ENCODE measurements at places on chromosomes 5 and 9.

DNA sequence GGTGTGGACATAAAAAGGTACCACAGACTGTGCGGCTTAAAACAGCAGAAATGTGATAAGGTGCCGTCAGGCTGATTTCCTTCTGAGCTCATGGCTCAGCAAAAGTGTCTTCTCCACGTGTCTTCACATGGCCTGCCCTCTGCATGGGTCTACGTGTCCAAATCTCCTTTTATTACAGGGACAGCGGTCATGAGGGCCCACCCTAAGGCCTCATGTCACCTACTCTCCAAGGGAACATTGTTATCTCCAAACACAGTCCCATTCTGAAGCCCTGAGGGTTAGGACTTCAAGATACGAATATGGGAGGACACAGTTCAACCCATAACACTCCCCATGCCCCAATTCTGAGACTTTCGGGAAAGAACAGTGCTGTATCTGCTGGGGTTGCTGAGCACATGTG is 35.2 kb downstream of the COL23A1 start:
- DNase-seq, result no peak

DNA sequence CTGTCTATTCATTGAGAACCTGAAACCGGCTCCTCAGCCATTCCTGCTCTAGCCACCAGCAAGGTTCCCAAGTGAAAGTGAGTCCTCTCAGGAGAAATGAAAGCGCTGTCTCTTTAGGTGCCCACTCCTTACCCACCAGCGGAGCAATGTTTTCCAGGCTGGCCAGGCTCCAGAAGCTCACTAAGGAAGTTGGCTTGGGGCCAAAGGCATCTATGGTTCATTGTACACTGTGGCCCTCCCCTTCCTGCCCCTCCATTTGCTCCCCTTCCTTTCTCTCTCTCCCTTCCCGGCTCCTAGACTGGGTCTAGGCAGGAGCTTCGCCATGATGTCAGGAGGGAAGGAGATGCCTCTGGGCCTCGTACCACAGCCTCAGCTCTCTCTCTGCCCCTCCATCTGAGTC is 1.1 kb upstream of the GABRP start:
- DNase-seq, result no peak

GRCh38 chr5:13567819-13568218 is 376.7 kb downstream of the DNAH5 start:
- DNase-seq, result peak; percentile 17

DNA sequence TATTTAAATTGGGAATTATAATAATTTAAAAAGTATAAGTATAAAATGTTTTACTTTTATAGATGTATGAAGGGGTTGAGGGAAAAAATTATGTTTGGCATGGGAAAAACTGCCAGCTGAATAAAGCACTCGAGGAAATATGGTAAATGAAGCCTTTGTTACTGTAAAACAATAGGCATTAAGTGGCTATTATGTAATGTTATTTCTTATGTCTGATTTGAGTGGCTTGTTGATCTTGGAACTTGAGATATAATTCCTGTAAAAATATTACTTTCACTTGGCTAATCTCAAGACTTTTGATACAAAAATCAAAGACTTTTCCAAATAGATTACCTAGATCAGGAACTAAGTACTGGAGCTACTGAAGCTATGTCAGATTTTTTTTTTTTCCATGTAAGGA is 182.9 kb downstream of the CD180 start:
- DNase-seq, result no peak

DNA sequence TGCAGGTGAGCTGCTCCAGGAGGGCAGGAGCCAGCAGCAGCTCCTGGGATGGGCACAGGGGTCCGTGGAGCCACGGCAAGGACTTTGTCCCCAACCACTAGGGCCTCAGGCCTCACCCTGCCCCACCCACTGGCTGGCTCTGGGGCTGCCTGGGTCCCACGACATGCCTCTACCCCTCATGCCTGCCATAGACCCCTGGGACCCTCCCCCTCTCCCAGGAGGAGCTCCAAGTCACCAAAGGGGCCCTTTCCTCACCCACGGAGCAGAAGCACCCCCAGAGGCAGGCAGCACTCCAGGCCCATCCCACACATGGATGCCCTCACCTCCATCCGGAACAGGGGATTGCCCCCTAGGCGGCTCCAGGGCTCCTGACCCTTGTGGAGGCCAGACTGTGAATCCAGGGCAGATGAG is 6.5 kb downstream of the ABCA2 start:
- DNase-seq, result no peak

DNA sequence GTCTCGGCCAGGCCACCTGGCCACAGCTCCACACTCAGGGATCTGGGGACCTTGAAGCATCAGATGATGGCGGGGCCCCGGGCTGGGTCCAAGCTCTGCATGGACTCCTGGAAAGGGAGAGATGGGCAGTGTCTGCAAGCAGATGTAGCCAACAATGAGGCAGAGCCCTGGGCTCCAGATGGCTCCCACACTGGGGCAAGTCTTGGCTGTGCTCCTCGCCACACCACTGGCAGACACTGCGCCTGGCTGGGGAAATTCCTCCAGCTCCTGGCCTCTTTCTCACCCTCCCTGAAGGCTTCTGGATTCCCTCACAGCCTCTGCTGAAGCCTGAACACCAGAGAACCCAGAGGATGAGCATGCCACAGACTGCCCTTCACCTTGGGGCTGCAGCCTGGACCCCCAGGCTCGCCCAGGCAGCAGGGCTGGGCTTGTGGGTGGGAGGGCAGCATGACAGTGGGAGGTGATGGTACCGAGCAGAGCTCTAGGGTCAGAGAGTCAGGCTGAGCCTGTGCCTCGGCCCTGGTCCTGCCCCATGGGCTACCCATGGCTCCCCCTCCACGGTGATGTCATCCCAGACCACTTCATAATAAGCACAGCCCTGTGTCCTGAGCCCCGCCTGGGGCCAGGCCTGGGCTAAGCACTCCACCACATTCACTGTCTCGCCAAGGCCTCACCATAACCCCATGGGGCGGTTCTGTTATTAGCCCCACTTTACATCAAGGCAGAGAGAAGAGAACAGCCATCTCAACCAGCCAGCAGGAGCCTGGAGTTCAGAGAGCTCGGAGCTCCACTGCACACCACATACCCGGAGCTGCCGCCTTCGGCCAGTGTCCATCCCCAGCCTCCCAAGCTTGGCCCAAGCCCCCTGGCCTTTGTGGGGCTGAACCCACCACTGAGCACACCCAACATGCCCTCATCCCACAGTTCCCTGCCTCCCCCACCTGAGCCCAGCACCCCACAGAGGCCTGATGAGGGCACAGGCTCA is 62.2 kb upstream of the ADAMTS2 start:
- peak; percentile 48 for DNase-seq

GRCh38 chr9:76194896-76195295 is 199.3 kb downstream of the RFK start:
- DNase-seq, result no peak

DNA sequence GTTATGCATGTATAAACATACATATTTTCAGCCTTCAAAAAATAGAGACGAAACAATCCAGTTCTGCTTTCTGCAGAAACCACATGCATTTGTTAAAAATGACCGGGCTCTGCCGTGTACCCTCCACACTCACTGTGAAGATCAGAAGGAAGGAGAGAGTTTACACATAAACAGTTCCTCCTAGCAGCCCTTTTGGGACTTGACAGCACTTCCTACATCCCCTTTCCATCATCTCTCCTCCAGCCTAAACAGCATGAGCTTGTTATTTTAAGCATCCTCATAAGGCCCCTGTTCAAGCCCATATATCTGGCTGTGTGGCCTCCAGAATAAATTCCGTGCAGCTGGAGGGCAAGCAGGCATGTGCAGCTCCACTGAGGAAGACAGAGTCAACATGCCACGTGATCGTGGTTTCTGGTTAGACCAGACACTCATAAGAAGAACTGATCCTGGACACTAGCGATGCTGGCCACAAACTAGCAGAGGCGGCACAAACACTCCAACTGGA is 42.2 kb downstream of the NIPAL4 start:
- DNase-seq, result no peak

DNA sequence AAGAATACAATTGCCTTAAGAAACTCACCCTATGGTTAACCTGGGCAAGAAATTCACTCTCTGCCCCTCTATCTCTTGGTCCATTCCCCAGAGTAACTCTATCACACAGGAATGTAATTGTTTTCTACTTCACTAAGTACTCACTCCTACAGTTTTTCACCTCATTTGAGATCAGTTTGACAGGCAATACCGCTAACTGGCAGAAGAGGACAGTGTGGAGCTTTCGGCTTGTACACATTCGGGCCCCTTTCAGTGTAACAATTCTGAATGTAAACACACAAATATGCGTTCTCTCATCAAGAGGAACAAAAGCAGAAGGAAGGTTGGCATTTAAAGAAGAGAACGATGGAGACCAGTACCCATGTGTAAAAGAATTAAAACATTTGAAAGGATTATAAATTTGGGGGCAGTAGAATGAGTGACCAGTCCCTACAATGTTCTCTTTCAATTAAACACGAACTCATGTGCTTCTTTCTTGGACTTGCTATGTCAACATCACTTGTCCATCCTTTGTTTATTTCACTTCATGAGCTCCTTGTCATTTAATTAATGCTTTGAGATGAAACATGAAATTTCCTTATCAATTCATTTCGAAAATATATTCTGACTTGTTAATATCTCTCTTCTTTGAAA is 188.5 kb upstream of the GRAMD2B start:
- DNase-seq, result peak; percentile 3

DNA sequence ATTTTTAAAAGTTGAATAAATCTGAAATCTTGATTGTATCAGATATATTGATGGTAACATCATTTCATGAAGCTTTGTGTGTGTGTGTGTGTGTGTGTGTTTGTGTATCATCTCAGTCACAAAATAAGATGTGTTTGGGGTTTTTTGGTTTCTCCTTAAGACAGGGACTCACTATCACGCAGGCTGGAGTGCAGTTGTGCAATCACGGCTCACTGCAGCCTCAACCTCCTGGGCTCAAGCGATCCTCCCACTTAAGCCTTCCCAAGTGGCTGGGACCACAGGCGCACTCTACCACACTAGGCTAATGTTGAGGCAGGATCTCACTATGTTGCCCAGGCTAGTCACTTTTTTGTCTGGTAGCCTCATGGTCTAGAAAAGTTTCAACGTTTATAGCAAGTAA is 83.4 kb upstream of the DMRT1 start:
- no peak for DNase-seq

DNA sequence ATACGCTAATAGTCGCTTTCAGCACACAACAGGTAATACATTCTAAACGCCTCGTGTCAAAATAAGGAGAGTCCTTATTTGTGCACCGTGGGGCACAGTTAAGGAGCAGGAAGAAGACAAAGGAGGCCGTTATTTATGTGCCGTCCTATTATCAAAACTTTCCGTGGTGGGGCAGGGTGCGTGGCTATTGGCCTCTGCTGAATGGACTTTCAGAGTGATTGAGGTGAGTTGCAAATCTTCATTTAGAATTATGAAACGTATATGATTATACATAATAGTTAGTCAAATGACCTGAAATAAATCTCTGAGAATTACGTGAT is 833 bp downstream of the C5orf24 start:
- peak; percentile 30 for DNase-seq

DNA sequence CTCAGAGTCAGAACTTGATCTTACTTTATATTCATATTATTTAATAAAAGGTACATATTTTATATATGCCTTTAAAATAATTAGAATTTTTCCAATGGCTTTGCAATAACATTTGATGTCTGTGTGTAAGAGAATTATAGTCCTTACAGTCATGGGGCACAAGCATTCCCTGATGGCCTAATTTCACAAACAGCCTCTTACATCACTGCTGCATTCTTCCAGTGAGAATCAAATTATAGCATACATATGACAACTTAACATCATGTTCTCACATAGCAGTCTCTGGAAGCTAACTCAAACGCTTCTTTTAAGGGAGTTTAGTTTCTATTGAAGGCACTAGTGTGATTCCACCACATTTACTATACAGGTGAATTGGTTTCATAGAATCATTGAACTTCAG is 15.3 kb upstream of the PRUNE2 start:
- peak; percentile 55 for DNase-seq

DNA sequence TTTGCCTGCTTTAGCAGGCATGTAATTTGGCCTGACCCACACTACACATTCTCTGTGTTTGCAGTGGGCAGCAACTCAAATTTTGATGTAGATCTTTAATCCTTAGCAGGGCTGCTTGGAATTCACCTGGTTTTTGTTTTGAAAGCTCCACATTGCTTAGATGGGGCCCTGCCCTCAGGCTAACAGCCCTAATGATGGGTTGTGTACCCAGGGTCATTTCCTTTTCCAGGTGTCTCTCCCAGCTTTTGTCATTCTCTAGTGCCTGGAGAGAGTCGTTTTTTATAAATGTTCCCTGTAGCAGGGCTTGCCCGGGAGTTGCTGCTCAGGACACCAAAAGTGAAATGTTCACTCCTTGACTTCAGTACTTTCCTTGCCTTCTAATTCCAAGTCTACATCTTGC is 126.3 kb downstream of the TRIO start:
- no peak for DNase-seq

DNA sequence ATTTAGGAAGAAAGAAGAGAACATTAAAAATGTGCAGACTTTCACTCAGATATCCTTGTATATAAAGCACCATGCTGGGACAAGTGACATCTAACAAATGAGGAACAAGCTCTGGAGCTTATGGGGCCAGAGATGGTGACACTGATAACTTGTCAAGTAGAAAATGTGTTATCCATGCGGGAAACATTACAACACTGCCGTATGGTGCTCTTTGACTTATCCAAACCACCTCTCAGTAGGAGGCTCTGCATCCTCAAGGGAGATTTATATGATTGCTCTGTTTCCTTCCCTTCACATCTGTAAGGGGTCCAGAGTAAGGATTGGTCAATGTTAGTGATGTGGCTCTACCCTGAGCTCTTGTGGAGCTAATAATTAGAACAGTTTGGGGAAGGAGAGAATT is 23.5 kb downstream of the KCTD16 start:
- DNase-seq, result no peak

DNA sequence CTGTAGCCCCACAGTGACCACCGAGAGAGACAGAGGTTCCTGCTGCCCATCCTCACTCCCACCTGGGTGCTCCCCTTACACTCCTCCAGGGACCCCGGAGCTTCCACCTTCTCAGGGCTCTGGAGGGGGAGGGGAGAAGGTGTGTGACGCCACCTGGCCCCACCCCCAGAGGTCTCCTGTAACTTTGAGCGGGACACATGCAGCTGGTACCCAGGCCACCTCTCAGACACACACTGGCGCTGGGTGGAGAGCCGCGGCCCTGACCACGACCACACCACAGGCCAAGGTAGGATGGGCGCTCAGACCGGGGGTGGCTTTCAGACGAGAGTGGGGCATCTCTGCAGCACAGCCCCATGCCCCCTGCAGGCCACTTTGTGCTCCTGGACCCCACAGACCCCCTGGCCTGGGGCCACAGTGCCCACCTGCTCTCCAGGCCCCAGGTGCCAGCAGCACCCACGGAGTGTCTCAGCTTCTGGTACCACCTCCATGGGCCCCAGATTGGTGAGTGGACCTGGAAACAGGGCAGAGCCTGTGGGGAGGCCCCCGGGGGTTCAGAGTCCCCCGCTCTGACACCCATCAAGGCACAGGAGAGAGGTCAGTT is 4.5 kb downstream of the MAMDC4 start:
- no peak for DNase-seq

- peak; percentile 38 for DNase-seq
Measured at GRCh38 chr9:5442400-5443011, 4.8 kb upstream of the PLGRKT start.
